ENCODE measurements at places on chromosomes 5 and 9. TPM values are rescaled to one million over a fixed set of nuclear protein-coding genes. Genes with fewer than 3 reads are reported as not detected.

Gene TCOF1
- polyA plus RNA-seq, result 31.4 TPM

Gene LRRC19
- polyA plus RNA-seq, result 0.21 TPM

Gene LIFR
- polyA plus RNA-seq, result 29.1 TPM

Gene PFN3
- not detected for polyA plus RNA-seq

Gene PTGES
- 3.0 TPM for polyA plus RNA-seq

Gene KCNV2
- polyA plus RNA-seq, result 0.49 TPM

Gene SERINC5
- 17.9 TPM for polyA plus RNA-seq

Gene ECSCR
- 0.97 TPM for polyA plus RNA-seq

Gene MARCHF3
- polyA plus RNA-seq, result 27.0 TPM

Gene FOXD4
- polyA plus RNA-seq, result not detected
